Activated CD4-positive, alpha-beta T cell treated with anti-CD3 and anti-CD28 coated beads, Interleukin-2, amount 50 U/mL, for 1 hour (primary cell): ENCODE measurements at places on chromosomes 4 and X.

DNA sequence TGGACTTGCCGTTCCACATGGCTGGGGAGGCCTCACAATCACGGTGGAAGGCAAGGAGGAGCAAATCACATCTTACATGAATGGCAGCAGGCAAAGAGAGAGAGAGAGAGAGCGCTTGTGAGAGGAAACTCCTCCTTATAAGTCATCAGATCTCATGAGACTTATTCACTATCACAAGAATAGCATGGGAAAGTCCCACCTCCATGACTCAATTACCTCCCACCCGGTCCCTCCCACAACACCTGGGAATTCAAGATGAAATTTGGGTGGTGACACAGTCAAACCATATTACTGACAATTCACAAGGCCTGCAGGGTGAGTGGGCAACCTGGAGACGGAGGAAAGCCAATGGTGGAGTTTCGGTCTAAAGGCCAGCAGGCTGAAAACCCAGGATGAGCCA lies 394.3 kb upstream of the TRAM1L1 start:
- no peak for DNase-seq

DNA sequence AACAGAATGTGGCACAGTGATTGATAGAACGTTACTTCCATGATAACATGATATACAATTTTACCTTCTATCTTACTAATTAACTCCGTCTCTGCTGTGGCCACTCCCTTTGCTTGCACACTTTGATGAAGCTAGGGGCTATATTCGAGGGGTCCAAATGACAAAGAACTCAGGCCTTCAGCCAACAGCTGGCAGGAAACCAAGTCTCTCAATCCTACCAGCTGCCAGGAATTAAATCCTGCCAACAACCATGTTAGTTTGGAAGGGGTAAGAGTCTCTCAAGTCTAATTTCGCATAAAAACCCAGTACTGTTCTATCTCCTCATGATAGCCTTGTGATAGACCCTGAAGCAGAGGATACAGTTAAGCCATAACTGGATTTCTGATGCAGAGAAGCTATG lies 1122.9 kb upstream of the PCDH10 start:
- DNase-seq: no peak

DNA sequence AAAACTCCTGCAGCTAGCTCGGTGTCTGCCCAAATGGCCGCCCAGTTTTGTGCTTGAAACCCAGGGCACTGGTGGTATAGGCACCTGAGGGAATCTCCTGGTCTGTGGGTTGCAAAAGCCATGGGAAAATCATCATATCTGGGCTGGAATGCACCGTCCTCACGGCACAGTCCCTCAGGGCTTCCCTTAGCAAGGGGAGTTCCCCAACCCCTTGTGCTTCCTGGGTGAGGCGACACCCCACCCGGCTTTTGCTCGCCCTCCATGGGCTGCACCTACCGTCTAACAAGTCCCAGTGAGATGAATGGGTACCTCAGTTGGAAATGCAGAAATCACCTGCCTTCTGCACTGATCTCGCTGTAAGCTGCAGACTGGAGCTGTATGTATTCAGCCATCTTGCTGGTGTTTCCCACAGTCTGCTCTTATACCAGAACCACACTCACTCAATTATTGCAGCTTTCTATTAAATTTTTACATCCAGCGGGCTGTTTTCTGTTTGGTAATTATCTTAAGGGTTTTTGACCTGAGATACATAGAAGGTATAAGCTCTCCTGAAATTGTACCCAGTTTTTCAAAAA lies 36.7 kb upstream of the NPNT start:
- no peak for DNase-seq

DNA sequence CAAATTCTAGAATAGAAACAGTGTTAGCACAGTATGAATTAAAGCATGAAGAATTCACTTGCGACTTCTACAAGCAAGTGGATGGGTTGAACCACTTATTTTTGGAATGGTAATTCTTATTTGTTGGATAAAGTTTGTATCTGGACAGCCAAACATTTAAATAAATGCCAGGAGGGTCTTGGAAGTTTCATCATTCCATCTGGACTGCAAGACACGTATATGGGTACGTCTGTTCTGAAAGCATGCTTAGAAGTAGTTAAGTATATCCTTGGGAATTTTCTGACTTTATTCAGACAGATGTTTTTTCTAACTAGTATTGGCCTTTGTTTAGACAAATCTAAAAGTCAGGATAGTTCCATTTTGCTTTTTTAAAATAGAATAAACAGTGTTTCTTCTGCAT lies 77.5 kb upstream of the CASK start:
- no peak for DNase-seq

DNA sequence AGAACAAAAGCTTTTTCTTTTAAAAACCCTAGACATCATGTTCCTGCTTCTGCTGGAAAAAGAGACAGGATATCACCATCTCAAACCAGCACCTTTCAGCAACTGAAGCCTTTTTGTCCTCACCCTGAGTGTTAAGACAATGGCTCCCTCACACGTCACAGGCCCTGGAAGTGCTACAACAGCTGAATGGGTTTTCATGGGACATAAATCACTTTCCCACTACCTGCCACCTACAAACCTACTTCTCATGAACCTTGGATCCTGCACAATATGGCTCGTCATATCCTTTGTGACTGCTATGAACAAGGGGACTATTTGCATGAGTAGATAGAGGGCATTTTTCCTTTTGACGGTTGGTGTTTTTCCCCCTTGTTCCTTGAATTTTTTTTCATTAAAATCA lies 93.6 kb downstream of the TSPAN5 start:
- DNase-seq: no peak

GRCh38 chr4:26459756-26460530 lies 30.3 kb downstream of the CCKAR start:
- no peak for DNase-seq

DNA sequence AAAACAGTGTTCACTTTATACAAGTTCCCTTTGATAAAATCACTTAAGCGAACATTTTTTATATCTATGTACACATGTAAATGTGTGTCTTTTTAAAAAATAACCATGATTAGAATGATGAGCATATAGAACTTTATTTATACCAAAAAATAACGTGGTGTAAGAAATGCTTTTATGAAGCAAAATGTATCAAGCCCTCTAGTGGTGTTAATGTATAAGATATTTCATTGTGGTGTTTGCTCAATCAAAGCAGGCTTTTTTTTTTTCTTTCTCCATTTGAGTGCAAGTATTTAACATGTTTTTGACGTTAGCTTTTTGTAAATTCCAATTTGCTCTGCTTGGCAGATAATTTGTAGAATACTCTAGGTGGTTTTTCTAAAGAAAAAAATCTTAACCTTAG lies 2092.4 kb upstream of the TENM3 start:
- DNase-seq: no peak

DNA sequence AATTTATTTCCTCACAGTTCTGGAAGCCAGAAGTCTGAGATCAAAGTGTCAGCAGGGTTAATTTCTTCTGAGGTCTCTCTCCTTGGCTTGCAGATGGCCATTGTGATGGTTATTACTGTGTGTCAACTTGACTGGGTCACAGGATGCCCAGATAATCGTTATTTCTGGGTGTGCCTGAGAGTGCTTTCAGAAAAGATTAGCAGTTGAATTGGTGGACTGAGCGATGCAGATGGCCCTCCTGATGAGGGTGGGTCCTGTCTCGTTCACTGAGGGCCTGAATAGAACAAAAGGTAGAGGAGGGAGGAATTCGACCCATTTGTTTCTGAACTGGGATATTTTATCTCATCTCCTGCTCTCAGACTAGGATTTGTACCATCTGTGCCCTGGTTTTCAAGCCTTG lies 15.7 kb downstream of the SMIM43 start:
- no peak for DNase-seq

GRCh38 chr4:73872316-73873108 lies 3.3 kb downstream of the CXCL1 start:
- DNase-seq: no peak

DNA sequence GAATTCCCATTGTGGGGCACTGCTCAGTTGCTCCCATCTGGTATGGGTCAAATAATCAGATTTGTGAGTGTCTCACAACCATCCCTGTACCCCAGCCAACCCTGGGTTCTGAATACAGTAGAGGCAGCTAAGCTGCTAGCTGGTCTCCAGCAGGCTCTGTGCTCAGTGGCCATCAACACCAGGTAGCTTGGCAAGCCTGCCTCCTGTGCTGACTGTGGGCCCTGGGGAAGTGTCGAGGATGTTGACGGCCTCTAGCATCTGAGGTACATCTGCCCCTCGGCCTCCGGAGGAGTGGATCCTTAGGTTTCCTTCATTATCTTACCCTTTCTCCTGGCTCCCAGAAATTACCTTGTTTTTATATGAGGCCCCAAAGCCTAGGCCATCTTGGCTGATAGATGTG lies 13.3 kb downstream of the RNF4 start:
- no peak for DNase-seq

GRCh38 chr4:85932500-85933290 lies 427.2 kb downstream of the MAPK10 start:
- no peak for DNase-seq

- DNase-seq: no peak
Observed at GRCh38 chr4:127291316-127291715, 341.4 kb upstream of the INTU start.

DNA sequence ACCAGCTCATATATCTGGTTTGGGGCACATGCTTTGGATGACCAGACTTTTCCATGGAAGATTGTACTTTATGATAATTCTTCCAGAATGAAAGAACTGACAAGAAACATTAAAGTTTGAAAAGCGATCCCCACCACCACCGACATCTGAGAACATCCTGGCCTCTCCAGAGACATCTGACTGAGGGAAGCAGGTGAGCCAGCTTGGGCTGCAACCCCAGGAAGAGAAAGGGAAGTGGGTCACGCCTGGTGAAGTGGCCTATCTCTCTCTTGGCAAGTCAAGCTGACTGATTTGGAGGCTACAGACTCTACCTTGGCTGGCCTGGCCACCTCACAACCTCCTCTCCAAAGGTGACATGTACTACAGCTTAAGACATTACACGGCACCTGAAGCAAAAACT lies 20.7 kb downstream of the PARM1 start:
- DNase-seq: no peak

DNA sequence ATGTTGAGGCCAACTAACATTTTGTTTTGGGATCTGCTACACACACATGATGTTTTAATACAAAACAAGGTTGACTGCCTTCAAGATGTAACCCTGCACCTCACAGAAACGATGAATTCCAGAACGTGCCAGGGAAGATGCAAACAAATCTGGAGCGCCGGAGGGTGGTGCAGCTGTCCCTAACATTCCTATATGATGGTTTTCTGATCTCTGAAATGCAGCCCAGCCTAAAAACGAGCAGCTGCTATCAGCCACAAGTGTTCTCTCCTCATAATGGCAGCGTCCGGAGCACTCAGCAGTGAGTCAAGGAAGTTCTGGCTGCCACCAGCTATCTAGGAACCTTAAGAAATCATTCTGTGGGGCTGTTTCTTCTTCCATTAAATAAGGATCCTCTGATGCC lies 333.4 kb downstream of the NR3C2 start:
- DNase-seq: no peak

DNA sequence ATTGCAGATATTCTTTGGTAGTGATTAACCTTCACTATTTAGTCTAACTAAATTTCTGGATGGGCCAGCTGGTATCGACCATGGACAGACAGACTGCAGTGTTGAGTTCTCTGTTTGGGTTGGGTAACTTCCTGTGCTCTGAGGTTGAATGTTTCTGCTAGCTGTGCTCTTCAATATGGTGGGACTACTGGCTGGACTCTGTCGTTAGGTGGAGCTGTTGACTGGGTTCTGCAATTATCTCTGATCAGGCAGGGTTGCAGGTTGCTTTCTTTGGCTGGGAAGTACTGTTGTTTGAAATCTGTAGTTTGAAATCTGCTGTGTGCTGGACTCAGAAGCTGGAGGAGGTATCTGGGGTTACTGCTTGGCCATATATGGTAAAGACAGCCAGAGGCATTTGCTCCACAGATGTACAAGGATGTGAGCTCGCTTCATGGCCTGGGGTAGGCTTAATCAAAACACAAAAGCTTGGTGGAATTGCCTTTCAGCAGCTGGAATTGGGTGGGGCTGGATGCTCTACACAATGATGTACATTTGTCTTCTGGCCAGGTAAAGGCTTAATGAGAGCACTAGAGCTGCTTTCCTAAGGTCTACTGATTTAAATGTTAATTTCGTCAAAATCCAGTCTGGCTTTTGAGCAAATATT lies 1472.0 kb downstream of the FAM133A start:
- DNase-seq: no peak

DNA sequence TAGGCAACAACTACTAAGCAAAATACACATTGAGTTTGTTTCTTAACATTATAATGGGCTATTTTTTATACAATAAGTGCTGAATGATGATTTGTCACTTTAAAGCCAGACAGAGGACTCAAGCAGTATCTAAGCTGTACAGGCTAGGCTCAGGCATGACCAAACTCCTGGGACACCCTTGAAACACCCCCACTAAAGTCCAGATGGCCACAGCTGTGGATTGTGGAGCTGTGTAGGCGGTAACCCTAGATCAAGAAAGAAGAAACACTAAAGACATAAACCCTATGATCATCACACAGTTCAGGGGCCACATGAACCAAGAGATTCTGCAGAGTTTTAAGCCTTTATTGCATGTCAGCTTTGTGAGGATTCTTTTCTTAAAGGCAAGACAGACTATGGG lies 25.1 kb downstream of the TAB3 start:
- DNase-seq: no peak

GRCh38 chrX:103498786-103499185 lies 20.5 kb downstream of the RAB40A start:
- no peak for DNase-seq

GRCh38 chr4:147772459-147772969 lies 40.6 kb downstream of the ARHGAP10 start:
- DNase-seq: no peak

- no peak for DNase-seq
Observed at GRCh38 chr4:605702-606425, 19.5 kb upstream of the PDE6B start.
